ENCODE measurements at places on chromosomes 16 and 17.

DNA sequence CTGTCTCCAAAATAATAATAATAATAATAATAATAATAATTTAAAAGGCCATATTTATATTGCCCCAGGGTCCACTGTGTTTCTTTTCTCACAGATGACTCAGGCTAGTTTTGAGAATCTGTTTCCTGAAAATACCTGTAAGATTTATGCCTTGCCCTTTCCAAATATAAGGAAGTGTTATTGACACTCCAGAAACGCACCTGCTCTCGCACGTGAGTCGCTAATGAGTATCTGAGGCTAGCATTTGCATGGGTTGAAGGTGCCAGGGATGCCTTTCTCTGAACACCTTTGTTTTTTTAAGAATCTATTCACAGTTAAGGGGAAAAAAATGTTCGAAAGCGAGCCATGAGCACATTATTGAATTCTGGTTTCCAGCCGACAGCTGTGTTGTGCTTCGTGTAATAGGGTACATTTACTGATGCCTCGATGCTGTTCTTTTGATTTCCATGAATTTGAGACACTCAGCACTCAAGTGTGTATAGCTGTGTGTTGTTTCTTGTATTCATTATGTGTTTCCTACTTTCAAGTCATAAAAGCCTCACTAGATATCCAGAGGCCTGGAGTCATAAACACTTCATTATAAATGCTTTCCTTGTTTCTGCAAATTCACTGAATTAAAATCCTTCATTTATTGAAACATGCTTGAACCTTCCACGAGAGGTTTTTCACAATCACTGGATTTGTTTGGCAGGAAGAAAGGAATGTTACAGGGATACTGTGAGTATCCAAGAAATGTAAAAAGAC, 45.0 kb upstream of the NOL11 start:
- DNase-seq = no peak

- DNase-seq = no peak
These were observed 6.5 kb downstream of the MSLN start for GRCh38 chr16:766820-767640.

- no peak for DNase-seq
These were observed 4.9 kb upstream of the PGAP6 start for GRCh38 chr16:386641-387156.

DNA sequence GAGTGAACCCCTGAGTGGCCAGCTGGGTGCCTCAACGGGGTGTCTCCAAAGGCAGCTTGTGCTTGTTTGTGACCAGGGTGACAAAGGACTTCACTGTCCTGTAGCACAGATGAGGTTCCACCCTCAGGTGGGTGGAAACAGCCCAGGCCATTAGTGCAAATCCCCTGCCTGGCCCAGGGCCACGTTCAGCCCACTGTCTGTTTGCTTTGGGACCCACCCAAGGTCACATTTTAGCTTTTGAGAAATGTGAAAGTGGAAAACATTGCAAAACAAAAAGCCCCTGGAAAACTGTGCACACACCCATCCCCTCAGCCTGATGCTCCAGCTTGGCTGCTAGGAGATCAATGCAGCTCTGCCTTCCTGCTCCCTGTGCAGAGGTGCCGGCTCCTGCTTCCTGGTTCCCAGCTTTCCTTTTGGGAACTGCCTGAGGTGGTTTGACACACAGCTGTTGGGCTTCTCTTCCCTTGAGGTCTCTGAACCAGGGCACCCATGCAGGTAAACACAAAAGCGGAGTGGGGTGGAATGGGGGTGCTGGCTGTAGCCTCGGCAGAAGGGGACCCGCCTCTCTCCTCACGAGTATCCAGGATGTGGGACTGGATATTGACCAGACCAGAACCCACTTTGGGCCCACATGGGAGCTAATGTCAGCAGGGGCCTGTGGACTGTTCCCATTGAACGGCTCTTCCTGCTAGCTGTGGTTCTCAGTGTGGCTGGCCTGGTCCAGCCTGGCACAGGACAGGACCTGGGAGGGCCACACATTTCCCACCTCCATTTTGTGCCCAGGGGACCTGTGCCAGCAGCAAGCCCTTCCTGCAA, 7.9 kb upstream of the SPHK1 start:
- DNase-seq = no peak

GRCh38 chr17:70454377-70454776, 285.0 kb downstream of the KCNJ2 start:
- DNase-seq = no peak

- no peak for DNase-seq
These were observed 5.9 kb downstream of the GTF3C1 start for GRCh38 chr16:27543801-27544200.

DNA sequence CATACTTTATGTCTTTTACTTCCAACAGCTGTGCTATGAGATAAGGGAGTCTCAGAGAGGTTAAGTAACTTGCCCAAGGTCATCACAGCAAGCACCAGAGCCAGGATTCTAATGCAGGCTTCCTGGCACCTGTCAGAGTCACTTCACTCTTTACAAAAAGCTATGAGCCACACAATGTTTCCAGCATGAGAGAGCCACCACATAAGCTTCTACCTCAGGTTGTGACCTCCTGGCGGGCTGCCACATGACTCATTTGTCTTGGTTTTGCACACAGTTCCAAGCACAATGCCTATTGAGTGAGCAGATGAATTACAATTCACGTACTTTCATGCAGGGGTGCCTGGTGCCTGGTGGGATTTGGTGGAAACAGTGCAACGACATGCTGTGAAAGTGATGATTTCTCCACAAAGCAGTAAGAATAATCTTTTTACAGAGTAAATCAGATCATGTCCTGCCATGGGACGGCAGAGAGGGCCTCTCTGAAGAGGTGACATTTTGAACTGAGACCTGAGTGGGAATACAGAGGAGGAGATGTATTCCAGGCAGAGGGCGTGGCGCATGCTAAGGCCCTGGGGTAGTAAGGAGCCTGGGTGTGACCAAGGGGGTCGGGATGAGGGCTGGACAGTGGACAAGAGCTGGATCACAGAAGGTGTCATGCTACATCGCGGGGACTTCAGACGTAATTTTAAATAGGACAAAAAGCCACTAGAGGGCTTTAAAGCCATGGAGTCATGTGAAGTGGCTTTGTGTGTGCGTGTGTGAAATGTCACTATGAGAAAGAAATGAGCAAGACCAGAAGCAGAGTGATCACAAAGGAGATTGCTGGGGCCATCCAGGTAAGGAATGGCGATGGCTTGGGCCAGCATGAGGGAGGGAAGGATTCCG, 53.4 kb downstream of the CACNG3 start:
- no peak for DNase-seq

- no peak for DNase-seq
These were observed 14.3 kb downstream of the ARHGAP23 start for GRCh38 chr17:38442548-38442947.

GRCh38 chr16:58741166-58741565, 7.0 kb upstream of the GOT2 start:
- no peak for DNase-seq

DNA sequence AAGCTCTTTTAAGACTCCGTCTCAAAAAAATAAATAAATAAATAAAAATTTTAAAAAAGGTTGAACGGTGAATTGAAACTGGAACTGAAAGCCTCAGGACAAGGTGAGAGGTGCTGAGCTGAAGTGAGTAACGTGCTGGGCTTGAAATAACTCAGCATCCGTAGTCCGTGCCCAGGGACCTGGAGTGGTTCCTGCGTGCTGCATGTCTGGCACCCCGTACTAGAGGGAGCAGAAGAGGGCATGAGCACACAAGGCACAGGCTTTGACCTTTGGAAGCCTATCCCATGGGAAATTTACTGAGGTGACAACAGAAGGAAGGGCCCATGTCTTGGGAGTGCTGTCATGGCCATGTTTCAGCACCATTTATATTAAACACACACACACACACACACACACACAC, 4.5 kb upstream of the MEIOB start:
- no peak for DNase-seq

DNA sequence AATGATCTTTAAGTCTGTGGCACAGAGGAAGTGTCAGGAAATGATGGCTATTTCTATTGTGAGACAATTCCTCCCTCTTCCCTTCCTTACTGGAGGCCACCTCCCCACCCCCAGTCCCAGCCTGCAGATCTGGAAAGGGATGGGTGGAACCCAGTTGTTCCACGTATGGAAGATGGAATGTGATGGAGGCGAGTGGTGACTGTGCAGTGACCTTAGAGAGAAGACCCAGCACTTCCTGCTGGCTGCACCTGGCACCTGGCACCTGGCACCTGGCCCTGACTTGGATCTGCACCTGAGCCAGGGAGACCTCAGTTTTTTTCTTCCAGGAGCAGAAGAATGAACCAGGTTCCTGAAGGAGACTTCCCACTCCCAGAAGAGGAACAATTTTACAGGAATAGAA, 33.0 kb upstream of the TMC5 start:
- DNase-seq = no peak

GRCh38 chr16:57125376-57125775, 33.0 kb downstream of the CPNE2 start:
- no peak for DNase-seq

DNA sequence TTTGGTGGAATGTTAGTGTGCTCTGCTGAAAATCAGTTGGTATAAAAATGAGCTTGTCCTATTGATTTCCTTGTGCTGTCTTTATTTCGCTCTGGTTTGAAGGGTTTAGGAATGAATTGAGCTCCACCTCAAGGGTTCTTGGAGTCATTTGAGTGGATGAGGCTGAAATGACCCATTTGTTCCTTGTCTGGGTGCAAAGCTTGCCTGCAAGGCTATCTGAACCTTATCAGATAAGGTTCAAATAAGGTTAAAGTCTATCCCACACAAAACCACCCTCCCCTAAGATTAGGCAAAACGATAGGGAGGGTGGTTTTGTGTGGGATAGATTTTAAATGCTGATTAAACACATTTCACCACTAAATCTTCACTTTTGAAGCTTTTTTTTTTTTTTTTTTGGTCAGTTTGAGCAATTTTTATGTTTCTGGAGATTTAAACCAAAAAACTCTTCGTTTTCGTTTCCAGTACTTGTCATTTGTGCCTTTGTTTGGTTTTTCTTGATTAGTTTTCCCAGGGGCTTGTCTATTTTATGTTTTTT, 62.7 kb downstream of the ARHGAP44 start:
- DNase-seq = no peak

GRCh38 chr16:81601601-81602255, 157.1 kb downstream of the CMIP start:
- no peak for DNase-seq

DNA sequence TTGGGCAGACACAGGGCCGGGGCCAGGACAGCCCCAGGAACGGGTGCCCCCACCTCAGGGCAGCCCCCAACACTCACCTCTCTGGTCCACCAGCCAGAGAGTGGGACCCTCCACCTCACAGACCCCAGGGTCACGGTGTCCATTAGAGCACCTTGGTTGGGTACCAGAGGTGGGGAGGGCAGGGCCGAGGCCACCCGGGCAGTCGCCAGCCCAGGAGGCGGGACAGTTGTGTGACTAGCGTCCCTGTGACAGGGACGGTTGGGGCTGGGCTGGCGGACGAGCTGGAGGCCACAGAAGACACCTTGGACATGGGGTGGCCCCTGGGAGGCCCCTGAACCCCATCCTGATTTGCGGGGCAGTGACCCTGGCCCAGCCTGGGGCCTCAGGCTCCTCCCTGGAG, 11.7 kb upstream of the C1QTNF8 start:
- DNase-seq = no peak

DNA sequence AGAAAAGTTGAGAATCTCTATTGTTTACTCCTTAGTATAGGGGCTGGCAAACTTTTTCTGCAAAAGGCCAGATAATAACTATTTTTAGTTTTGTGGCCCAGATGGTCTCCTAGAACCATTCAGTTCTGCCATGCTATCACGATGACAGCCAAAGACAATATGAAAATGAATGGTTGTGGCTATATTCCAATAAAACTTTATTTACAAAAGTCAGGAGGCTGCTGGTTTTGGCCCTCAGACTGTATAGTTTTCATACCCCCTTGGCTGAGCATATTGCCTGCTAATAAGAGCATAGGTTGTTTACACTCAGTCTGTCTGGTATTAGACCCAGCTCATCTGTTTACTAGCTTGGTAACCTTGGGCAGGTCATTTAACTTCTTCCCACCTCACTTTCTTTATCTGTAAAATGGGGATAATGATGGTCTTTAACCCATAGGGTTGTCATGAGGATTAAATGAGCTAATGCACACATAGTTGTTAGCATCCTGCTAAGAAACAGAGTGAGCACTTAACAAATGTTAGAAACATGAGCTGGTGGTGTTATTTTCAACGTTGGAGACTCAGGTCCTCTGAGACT, 156.3 kb downstream of the MSI2 start:
- DNase-seq = no peak

GRCh38 chr17:2693561-2694380, 17.8 kb downstream of the CLUH start:
- peak; percentile 70 for DNase-seq

- DNase-seq = no peak
These were observed 2.0 kb upstream of the RAI1 start for GRCh38 chr17:17679243-17679642.

- DNase-seq = no peak
These were observed 51.4 kb downstream of the CACNG1 start for GRCh38 chr17:67095803-67096202.

DNA sequence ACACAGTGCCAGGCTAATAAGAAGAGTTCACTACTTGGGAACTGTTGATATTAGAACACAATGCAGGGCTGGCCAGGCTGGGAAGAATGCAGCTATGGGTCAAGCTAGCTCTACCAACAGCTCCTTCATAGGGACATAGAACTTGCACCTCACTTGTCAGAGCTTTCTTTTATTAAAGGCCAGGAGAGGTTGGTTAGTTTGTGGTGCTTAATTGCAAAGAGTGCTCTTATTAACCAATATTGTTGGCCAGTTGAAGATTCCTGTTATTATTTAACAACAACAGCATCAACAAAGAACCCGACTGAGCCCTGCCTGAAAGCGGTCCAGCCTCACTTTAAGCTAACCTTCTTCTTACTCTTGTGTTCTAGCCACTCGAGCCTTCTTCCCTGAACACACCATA, 43.4 kb upstream of the ANKFN1 start:
- no peak for DNase-seq

GRCh38 chr17:73476890-73477350, 165.1 kb upstream of the CDC42EP4 start:
- no peak for DNase-seq

GRCh38 chr17:73205459-73205961, 12.7 kb downstream of the COG1 start:
- no peak for DNase-seq

GRCh38 chr17:9948928-9949327, 43.9 kb upstream of the RCVRN start:
- DNase-seq = no peak
